ENCODE measurements at places on chromosomes 16 and 17.

GRCh38 chr17:58630883-58631522 lies 60.8 kb downstream of the TEX14 start:
- no peak for DNase-seq

GRCh38 chr17:28954886-28955285 lies 3.6 kb upstream of the PHF12 start:
- DNase-seq: no peak

- DNase-seq: no peak
Measured at GRCh38 chr16:80862160-80862705, 57.8 kb upstream of the CDYL2 start.

- no peak for DNase-seq
Measured at GRCh38 chr16:81861503-81861902, 82.4 kb downstream of the PLCG2 start.

- DNase-seq: no peak
Measured at GRCh38 chr17:74414510-74414909, 17.4 kb upstream of the GPRC5C start.

GRCh38 chr17:31492880-31493655 lies 101.6 kb downstream of the RAB11FIP4 start:
- no peak for DNase-seq

DNA sequence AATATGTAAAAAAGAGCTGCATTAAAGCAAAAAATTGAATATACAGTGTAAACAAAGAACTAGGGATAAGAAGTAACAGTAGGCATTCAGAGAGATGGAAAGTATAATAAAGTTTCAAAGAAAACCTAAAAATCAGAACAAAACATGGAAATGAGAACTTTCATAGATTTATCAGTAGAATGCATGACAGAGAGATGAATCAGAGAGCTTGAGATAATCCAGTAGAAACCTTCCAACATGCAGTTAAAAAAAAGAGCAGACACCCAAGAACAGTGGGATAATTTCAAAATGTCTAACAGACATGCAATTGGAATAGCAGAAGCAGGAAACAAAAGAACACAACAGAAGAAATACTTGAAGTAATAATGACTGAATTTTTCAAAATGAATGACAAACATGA lies 1384.2 kb downstream of the CDH11 start:
- no peak for DNase-seq

DNA sequence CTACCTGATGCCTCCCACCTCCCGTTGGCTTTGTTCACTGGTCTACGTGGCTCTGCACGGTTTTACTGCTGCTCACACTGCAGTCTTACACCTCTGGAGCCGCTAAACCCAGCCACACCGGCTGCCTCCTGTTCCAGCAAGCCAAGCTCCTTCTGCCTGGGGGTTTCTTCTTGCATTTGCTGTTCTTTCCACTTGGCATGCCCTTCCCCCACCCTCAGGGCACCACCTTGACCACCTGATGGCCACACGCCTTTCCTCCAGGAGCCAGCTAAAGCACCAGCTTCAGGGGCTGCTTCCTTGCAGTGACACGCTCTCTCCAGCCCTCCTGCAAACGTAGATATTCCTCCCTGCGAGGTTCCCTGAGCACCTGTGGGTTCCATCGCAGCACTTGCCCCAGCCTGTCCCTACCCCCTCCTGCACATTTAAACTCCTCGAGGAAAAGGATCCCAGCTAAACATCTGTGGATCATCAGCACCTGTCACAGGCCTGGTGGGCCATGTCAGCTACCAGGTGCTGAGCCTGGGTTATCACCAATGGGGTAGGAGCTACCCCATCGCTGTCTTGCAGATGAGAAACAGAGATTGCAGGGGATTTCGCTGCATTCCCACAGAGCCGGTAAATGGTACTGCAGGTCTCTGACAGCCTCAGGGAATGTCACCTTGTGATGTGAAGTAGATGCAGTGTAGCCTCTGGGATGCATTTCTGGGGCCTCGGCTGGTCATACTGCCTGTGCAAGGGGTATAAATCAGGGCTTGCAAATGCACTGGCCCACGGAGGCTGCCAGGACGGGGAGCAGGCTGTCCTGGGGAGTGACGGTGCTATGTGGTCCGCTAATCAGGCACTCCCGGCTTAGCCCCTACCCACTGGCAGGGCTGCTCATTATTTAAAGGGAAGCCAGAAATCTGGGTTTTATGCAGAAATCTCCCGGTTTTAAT lies 285.2 kb downstream of the CPPED1 start:
- no peak for DNase-seq

DNA sequence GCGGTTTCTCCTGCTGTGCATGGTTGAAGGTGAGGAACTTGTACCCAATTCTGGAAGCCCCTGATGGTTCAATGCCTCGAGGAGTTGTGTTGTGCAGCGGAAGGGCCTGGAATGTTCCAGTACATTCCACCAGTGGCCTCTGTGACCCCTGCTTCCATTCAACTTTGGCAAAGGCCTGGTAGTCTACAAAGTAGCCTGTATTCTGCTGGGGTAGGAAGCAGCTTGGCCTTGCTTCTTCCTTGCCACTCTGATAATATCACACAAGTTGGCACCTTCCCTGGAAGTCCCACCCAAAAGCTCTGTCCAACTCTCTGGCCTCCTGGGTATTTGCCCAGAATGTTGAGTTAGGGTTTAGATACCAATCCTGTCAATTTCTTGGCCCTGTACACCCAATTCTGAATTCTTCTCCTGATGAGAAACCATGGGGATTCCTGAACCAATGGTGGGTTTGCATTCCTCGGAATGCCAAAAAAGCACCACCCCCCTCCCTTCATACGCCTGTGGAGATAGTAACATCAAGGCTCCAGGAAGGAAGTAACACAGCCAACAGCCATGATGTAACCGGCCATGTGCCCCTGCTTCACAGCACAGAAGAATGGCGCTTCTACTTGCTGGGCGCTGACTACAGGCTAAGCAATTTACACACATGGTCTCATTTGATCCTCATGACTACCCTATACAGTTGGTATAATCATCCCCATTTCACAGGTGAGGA lies 11.8 kb upstream of the FAM117A start:
- DNase-seq: no peak

GRCh38 chr16:2709588-2709984 lies 10.4 kb downstream of the PRSS27 start:
- no peak for DNase-seq

DNA sequence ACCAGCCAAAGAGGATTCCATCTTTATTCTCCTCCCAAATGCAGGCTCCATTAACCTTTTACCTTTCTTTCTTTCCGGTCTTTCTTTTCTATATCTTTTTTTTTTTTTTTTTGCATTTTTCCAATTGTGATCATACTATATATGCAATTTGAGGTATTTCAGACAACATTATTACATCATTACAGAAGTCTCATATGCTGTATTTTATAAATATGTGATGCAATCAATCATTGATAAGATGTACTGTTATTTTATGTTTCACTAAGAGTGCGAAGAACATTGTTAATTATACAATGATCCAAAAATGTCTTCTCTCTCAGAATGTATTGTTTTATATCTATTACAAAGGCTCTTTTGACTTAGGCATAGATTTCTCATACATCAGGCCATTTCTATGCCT lies 683.1 kb downstream of the WWOX start:
- no peak for DNase-seq

All from hypothalamus (tissue), 51 donors.